ENCODE measurements at places on chromosomes 5 and 9.

GRCh38 chr9:6441269-6441668 lies 28.3 kb downstream of the UHRF2 start:
- DNase-seq: no peak

GRCh38 chr5:154940772-154941620 lies at the start of gene MRPL22:
Gene MRPL22 (plus strand): TSS chr5:154941073. CDS start chr5:154941111, 38 bp downstream.
- peak; percentile 94 for DNase-seq

DNA sequence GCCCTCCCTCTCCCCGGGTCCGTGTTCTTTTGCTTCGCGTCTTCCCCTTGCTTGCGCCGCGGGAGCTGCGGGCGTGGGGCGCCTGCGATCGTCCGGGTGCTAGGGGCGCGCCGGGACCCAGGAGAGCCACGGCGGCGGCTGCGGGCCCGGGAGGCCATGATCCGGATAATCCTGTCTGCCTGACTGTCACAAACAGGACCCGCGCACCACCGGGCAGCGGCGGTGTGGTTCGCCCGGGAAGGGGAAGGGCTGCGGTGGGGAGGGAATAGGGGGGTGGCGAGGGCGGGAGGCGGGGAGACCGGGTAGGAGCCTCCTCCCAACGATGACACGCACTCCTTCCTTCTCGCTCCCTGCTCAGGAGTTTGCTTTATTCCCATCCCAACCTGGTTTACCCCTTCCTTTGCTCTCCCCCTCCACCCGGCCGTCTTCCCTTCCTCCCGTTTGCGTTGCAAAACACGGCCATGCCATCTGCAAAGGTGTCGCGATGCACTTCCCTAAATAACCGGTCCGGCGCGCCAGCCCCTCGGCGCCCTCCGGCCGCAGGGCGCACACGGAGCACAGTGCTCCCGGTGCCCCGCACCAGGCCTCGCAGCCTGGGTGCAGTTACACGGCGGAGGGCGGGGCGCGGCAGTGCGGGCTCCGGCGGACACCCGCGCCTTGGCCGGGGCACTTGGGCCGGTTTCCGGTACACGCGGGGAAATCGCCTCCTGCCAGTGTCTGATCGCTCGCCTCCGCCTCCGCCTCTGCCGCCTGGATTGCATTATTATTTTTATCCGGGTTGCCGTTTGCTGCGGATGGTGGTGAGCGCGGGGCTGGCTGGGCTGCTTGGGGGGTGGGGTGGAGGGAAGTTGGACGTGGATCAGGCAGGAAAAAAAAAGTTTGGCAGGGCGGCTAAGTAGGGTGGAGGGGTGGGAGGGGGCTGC lies 1.5 kb downstream of the SMARCA2 start:
- peak; percentile 64 for DNase-seq

DNA sequence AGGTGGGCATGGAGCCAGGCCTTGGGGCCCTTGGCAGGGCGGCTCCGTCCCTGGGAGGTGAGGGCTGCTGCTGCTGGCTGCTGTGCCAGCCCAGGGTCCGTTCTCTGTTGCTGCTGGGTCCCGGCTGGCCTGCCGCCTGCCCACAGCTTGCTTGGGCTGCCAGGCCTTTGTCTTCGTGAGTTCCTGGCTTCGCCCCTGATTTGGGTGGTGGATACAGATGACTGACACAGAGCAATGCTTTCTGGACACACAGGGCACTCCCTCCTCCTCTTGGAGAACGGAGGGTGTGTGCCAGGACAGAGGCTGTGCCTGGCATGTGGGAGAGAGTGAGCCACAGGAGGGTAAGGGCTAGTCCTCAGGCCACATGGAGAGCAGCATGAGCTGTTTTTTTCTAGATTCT lies 166.1 kb downstream of the MACROH2A1 start:
- no peak for DNase-seq

GRCh38 chr9:29640507-29640906 lies 2067.2 kb upstream of the C9orf72 start:
- no peak for DNase-seq

- no peak for DNase-seq
Observed at GRCh38 chr9:13548535-13548934, 269.0 kb upstream of the MPDZ start.

- no peak for DNase-seq
Observed at GRCh38 chr5:137572042-137572695, 73.0 kb upstream of the SPOCK1 start.

- no peak for DNase-seq
Observed at GRCh38 chr9:99412606-99413005, 190.5 kb downstream of the SEC61B start.

DNA sequence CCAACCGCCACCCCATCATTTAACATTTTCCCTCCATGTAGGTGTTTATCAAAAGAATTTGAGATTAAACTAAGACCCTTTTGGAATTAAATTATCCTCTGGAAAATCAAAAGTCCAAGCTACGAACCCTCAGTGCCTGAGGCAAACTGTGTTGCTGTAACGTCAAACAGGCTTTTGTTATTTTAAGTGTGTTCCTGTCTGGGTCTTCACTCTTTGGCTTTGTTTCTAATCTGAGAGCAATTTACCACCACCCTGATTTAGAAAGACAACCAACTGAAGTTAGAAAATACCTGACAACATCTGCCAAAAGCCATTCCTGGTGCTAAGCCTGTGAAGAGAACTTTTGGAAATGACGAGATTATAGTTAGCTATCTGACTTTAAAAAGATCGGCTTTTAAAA lies 199.9 kb downstream of the DIRAS2 start:
- no peak for DNase-seq

DNA sequence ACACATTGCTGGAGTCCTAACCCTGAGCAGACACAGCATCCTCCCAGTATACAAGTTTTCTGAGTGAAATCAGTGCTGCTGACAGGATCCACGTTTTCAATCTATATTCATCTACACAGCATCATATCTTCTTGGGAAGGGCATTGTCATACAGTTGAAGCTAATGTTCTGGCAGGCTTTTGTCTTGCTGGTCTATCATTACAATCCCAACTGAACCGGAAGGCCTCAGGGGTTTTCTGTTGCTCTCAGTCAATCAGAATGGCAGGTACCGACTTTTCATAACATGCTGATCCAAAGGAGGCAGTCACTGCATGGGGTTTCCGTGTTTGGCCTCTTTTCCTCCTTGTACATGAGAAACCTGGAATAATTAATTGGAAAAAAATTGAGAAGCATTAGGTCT lies 2118.8 kb upstream of the WWC1 start:
- no peak for DNase-seq

DNA sequence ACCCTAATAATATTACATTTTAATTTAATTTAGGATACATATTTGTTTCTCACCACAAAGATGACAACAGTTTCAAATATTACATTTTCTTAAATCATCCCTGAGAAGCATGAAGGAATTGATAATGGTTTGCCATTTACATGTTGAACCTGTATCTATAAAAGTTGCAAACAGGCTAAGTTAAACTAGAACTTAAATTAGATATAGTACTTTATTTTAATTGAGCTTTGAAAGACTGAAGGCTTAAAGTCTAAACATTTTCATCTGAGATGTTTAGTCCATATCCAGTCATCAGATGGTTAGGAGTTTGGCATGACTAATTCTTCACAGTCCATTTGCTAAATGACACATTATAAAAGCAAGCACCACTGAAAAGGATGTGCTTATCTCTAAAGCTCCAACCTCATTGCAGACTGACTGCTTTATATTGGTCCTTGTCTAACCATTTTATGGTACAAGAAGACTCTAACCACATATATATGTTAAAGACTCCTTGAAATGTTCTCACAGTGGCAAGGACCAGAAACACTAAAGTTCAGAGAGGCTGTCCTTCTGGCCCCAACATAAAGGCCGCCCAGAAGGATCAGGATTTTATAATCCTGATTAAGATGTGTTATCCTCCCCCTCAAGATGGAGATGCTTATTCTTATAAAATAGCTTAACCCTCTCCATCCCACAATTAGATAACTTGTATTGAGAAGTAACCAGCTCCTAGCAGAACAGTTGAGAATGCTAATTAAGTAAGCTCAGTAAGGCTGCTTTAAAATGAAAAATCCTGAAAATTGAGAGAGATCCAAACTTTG lies 25.8 kb downstream of the WNT8A start:
- DNase-seq: no peak

- DNase-seq: no peak
Observed at GRCh38 chr9:130944510-130945058, 5.5 kb upstream of the FIBCD1 start.
